NCI-H2029 (cell line): ENCODE measurements at places on chromosomes 6 and 20.

- DNase-seq, result no peak
These were observed 723 bp downstream of the COL11A2 start for GRCh38 chr6:33191383-33192104.

GRCh38 chr6:47310131-47310480 is 401 bp upstream of the TNFRSF21 start:
- DNase-seq, result no peak

GRCh38 chr6:132730560-132730959 is 16.7 kb upstream of the VNN1 start:
- DNase-seq, result no peak

DNA sequence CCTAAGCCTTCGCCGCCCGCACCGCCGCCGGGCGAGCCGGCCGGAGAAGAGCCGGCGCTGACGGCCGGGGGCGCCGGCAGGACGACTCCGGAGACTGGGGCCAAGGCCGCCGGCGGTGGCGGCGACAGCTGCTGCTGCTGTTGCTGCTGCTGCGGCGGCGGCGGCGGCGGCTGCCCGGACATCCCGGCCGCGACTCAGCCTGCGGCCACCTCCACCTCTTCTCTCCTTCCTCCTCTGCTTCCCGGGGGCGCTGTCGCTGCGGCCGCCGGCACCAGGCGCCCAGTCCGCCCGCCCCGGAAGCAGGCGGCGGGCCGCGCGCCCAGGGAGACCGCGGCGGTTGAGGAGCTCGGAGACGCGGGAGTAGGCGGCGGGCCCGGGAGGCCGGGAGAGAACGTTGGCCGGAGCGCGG is 307 bp downstream of the RANBP9 start:
- DNase-seq, result no peak

- DNase-seq, result peak; percentile 83
These were observed 133.9 kb downstream of the AGPAT4 start for GRCh38 chr6:161139766-161140553.
